Mucosa of gallbladder (tissue), 1 donor: ENCODE measurements at places on chromosomes 2 and 18.
A peak's percentile ranks its signal among the peaks of the same experiment; 100 is the strongest.

DNA sequence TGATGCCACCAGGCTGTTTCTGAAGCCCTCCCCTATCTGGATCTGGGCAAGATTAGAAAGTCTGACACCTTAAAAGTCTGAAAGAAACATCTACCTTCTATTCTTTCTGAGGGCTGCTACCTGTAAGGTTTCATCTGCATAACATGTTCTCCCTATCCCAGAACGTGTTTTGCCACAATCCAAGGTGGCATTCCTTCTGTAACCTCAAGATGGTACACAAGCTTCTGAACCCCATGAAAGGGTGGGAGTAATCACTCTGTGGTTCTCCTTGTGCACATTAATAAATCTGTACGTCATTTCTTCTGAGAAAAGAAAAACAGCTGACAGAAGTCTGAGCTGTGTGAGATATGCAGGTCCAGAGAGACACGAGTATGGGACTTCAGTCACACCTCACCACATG is 41.8 kb upstream of the MSH6 start:
- no peak for DNase-seq

- DNase-seq = peak; percentile 44
Measured at GRCh38 chr2:205188239-205189138, 493.8 kb upstream of the NRP2 start.

DNA sequence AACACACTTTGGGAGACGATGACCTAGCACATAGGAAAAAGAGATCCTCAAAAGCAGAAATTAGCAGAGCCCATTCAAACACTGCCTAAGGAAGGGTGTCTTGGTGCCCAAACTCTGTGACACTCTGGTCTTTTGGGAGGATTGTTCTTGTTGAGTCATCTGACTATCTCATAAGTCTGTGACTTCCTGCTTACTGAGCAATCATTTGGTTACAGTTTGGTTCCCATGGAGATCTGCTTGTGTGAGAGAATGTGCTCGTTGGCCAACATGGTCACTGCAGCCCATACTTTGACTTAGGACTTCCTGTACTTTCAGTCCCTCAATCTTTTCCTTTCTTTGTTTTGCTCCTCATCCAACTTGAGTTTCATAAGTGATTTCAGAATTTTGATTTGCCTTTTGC is 602.9 kb downstream of the NYAP2 start:
- DNase-seq = no peak

GRCh38 chr18:31269566-31269965 is 48.4 kb upstream of the DSG1 start:
- DNase-seq = peak; percentile 46

DNA sequence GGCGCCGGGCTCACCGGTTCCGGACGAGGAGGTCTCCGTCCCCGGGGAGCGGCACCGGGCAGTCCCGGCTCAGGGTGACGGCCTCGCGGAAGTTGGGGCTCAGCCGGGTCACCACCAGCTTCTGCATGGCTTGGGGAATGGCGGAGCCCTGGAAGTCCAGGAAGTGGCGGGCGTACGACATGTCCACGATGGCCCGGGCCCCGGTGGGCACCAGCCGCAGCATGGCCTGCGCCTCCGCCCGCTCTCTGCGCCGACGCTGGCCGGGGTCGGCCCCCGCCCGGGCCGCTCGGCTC is 157 bp downstream of the PTGR3 start:
- no peak for DNase-seq

GRCh38 chr2:40760071-40760666 is 308.3 kb upstream of the SLC8A1 start:
- DNase-seq = peak; percentile 21

DNA sequence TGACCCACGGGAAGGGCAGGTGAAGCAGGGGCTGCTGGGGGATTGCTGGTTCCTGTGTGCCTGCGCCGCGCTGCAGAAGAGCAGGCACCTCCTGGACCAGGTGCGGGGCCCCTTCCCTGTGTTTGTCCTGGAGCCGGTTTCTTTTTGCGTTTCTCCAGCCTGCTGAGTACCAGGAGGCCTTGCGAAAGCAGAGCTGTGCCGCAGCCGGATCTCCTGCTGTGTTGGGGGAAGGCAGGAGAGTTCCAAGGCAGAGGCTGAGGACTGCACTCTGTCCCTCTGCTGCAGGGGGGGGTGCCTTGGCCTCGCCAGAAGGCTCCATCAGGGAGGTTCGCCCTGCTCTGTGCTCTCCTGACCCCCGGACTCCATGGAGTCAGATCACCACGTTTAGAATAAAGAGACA is 2.8 kb downstream of the CAPN10 start:
- DNase-seq = no peak

DNA sequence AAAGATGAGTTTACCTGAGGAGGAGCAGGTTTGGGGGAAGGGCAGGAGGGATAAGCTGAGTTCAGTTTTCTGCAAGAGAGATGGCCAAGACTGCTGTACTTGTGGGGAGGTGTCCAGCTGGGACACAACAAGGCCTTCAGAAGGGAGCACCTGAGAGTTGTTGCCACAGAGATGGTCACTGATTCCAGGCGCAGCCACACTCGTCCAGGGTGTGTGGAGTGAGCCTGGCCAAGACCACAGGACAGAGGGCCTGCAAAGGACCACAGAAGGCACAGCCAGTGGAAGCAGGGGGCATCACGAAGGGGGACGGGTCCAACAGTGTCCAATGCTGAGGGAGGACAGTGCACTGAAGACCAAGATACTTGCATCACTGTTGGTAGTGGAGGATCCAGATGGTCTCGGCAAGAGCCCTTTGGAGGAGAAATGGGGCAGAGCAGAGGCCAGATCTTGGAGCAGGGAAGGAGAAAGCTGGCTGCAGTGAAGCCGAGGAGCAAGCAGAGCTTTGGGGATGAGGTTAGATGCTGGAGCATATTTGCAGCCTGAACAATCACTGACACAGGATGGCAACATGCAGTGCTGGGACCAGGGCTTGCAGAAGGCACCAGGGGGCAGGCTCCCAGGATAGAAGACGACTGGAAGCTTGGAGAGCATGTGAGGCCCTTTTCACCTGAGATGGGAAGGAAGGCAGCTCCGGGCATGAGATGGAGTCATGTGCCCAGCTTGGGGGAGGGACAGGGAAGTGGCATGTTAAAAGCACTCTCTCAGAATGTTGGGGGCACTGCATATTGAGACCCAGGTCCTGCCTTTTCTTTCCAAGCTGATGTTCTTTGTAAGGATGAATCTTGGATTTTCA is 214.0 kb downstream of the CYP26B1 start:
- DNase-seq = no peak

GRCh38 chr2:95387358-95387757 is 15.2 kb upstream of the FAHD2A start:
- no peak for DNase-seq

DNA sequence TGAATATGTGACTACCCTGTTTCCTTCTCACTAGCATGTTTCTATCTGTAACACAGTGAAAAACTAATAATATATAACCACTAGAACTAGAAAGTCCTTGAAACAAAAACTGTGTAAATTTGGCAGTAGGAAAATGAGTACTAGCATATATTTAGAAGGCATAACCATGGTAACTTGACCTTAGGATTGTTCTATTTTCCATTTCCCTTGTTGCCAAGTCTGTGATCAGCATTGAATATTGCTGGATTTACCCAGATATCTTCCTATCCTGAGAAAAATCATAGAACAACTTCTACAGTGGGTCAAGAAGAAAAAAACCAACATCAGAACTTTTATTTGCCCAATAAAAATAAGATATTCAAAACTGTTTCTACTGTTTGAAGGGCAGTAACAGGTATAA is 563.9 kb upstream of the NRXN1 start:
- DNase-seq = no peak

- DNase-seq = no peak
Measured at GRCh38 chr2:178152977-178153376, 40.7 kb downstream of the RBM45 start.

GRCh38 chr2:167814881-167815718 is 432.3 kb downstream of the STK39 start:
- peak; percentile 19 for DNase-seq

GRCh38 chr2:129580001-129580400 is 399.5 kb upstream of the RAB6C start:
- DNase-seq = no peak

GRCh38 chr2:235043762-235044500 is 92.1 kb downstream of the SH3BP4 start:
- no peak for DNase-seq

DNA sequence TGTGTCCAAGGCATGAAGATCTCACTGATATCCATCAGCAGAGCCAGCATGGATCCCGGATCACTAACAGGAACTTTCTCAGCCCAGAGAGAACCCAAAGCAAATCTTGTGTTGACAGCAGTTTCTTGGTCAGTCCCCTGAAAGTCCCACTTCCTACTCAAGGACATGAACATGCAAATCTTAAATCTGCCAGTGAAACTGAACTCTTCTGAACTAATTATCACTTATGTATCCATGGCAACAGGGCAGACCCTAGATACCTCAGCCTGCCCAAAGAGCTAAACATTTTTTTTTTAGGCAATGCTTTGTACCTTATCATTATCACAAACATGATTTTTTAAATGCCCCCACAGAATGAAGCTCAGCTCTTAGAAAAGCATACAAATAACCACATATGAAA is 127.8 kb upstream of the DDX18 start:
- no peak for DNase-seq

- DNase-seq = no peak
Measured at GRCh38 chr2:98827625-98828368, 96.9 kb upstream of the MGAT4A start.

DNA sequence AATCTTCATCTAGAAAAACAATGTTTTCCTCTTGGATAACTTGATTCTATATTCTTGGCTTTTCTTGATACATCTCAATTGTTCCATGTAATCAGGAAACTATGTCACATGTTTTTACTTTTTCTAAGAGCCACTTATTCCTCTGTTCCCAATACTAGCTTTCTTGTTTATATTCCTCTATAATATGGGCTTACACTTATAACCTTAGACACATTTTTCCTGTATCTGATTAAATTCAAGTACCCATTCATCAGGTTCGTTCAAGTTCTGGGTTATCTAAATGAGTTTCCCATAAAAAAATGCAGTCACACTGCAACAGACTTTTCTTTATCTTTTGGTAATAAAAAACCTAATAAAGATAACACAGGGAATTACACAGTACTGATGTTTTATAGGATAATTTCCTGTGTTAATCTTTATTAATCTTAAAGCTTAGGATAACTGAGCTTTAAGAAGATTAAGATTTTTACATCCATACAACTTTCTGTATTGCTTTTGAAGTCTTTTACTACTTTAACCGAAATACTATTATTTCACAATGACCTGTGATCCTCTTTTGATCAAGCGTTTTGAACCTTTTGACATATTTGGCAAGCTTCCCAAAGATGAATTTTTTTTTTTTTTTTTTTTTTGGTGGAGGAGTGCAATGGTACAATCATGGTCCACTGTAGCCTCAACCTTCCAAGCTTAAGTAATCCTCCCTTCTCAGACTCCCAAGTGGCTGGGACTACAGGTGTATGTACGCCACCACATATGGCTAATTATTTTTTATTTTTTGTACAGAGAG is 44.3 kb upstream of the C2orf66 start:
- no peak for DNase-seq

DNA sequence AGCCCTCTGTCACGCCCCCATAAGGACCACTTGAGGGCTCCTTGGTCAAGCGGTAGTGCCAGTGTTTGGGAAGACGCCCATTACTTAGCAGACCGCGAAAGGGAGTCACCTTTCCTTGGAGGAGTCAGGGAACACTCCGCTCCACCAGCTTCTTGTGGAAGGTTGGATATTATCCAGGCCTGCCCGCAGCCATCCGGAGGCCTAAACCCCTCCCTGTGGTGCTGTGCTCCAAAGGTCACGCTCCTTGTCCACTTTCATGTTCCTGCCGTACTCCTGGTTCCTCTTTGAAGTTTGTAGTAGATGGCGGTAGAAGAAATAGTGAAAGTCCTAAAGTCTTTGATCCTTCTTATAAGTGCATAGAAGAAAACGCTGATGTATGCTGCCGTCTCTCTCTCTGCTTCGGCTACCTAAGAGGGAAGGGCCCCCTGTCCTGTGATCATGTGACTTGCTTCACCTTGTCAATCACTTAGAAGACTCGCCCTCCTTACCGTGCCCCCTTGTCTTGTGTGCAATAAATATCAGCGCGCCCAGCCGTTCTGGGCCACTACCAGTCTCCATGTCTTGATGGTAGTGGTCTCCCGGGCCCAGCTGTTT is 1.7 kb upstream of the CATIP start:
- DNase-seq = peak; percentile 34

GRCh38 chr18:72376256-72376655 is 167.9 kb downstream of the CBLN2 start:
- no peak for DNase-seq

DNA sequence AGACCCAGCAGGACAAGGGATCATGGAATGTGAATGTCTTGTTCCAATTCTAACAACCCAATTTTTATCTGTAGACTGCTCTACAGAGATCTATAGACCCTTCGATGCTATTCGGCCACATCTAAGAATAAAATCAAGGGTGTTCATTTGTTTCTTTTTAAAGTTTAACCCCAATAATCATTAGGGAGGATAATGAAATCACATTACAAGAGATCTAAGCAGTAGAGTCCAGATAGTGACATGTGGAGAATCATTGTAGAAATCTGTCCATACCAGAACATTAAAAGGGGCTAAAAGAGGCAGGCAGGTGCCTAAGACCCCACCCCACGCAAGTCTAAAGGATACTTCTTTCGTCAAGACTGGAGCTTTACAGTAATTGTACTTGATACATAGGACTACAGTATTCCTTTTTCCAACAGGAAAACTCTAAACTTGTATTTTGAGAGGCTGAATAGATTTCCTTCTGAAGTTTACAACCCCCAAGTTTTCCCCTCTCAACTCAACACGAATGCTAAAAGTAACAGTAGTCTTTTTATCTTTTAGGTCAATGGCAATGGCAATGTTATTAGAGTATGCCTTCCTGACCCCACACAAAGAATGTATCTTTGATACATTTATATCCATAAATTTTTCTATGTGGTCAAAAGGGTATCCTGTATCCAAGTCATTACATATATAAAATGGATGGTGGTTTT is 183.7 kb downstream of the TCF4 start:
- no peak for DNase-seq

DNA sequence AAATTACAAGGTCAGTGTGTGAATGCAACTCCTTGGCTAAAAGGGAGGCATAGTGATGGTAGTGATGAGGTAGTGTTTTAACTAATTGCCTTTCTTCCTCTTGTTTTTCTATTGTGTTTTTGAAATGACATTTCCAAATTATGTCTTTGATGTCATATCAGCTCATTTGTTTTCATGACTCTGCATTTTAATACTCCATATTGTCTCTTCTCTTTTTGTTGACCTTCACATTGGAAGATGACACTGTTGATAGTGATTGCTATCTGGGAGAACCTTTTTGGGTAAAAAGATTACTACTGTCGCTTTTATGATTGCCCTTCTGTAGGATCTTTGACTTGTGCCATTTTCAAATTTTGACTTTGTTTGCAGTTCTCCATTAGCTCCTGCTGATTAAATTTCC is 3.0 kb downstream of the GIGYF2 start:
- DNase-seq = no peak

GRCh38 chr2:42879121-42879705 is 86.8 kb upstream of the HAAO start:
- no peak for DNase-seq
